ENCODE measurements at places on chromosomes 3 and 15. TPM values are rescaled to one million over a fixed set of nuclear protein-coding genes. Genes with fewer than 3 reads are reported as not detected.

- no peak for DNase-seq
Observed at GRCh38 chr15:66692808-66693596, 9.0 kb upstream of the SMAD6 start.

- DNase-seq = no peak
Observed at GRCh38 chr3:130779031-130779430, 32.4 kb upstream of the PIK3R4 start.

GRCh38 chr15:71392861-71393283 lies 277.6 kb downstream of the THSD4 start:
- DNase-seq = no peak

- DNase-seq = no peak
Observed at GRCh38 chr3:119140466-119140865, 5.5 kb upstream of the TEX55 start.

DNA sequence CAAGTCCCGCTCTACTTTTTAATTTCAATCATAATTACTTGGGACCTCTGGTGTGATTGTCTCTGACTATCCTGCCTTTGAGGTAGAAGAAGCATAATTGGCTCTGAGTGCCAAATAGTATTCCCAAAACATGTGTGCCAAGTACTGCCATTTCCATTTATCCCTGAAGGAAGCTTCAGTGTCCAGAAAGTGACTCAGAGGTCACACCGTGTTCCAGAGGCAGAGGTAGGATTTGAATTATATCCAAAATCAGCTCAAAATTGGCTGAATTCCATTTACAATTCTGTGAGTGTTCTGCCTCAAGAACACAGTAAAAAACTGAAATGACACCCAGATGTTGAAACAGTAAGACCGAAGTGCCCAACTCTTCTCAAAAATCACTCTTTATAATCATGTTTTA lies 255.3 kb downstream of the RSL24D1 start:
- DNase-seq = no peak

DNA sequence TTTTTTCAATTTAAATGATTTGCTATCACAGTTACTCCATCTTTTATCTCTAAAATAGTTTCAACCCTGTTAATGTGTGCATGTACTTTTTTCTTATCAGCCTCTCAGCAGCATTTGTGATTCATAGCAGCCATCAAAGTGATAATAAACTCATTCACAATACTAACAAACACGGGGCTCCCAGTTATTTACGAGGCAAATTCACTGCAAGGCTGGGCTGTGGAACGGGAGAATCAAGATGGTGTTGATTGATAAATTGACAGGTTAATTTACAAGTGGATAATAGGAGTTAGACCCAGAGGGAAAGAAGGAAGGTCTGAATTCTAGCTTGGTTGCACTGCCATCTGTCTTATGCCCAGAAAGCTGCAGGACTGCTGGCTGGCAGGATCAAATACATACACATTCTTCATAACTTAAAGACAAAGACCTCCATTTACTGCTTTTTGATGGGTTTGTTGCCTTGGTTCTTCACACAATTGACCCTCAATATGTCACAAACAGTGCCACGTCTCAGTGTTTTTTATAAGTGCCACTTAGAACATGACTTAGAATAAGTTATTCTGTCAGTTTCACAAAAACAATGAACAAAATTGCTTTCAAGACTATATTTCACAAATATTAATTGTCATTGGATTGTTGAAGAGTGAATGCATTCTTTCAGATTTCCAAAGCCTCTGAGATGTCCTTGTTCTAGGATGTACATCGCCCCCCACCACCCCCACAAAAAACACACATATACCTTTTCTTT lies 562.8 kb downstream of the NR2F2 start:
- DNase-seq = no peak

- no peak for DNase-seq
Observed at GRCh38 chr3:125300416-125300815, 74.7 kb downstream of the ZNF148 start.

- DNase-seq = no peak
Observed at GRCh38 chr3:170603770-170604510, 18.1 kb upstream of the SLC7A14 start.

DNA sequence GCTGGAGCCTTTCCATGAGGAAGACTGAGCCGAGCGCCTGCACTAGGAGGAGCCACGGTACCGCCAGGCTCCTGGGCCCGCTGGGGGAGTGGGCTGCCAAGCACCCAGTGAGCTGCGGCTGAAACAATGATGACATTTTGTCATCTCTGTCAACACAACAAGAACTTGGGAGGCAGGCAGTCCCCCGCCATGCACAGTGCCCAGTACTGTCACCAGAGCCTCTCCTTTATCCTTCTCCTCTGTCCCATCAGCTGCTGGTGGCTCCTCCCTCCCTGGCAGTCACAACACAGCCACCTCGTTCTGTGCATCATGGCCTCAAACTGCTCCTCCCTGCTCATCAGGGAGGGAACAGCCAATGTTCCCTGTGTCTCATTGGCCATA lies 34.0 kb upstream of the PCSK6 start:
- DNase-seq = no peak

DNA sequence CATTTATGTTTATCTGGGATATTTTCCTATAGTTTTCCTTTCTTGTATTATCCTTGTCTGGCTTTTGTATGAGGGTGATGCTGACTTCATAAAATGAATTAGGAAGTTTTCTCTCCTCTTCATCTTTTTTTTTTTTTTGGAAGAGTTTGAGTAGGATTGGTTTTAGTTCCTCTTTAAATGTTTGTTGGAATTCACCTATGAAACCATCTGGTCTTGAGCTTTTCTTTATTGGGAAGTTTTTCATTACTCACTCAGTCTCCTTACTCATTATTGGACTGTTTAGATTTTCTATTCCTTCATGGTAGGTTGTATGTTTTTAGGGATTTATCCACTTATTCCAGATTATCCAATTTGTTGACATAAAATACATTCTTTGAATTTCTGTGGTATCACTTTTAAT lies 18.7 kb upstream of the MASP1 start:
- DNase-seq = no peak

DNA sequence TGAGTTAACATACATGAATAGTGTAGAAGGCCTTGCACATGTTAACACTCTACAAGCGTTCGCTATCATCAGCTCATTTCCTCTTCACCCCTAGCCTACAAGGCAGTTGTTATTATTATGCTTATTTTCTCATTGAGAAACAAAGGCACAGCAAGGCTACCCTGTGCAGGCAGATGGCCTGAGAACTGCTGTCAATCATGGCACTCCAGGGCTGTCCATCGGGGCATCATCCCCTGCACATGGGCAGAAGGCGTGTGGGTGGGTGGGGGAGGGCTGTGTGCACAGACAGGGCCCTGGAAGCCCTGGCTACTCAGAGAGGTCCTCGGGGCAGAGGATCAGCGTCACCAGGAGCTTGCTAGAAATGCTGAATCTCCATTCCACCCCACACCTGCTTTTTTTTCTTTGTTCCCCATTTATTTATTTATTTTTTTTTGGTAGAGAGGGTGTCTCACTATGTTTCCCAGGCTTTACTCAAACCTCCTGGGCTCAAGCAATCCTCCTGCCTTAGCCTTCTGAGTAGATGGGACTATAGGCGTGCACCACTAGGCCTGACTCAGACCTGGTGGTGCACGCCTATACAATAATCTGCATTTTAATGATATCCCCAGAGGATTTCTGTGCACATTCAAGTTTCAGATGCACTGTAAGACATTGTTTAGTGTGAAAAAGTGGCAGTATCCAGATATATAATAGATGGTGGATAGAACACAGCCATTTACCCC lies 9.6 kb upstream of the ZXDC start:
- no peak for DNase-seq

DNA sequence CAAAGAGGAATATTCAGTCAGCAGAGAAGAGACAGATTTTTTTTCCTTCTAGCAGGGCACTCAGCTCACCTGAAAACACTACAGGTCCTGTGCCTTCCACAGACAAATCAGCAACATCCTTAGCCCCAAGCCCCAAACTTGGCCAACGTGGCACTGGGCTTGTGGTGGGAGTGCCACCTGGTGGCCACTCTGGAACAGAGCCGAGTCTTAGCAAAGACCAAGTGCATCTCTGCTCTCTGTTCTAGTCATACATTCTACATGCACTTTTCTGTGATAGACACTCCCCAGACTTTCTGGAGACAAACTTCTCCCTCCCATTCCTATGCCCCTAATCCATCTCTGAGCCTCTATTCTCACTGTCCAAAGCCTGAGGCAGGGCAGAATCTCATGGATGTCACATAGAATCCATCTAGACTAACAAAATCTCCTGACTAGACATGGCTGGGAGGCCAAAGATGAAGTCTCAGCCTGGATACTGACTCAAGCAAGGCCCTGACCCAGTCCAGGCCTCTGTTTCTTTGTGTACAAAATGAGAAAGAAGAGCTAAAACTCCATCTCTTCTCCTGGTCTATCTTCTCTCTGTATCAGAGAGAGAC lies 5.1 kb upstream of the SEMA7A start:
- peak; percentile 75 for DNase-seq

GRCh38 chr3:72155391-72156064 lies 370.6 kb upstream of the PROK2 start:
- no peak for DNase-seq

- no peak for DNase-seq
Observed at GRCh38 chr3:102195198-102195948, 239.4 kb upstream of the ZPLD1 start.

DNA sequence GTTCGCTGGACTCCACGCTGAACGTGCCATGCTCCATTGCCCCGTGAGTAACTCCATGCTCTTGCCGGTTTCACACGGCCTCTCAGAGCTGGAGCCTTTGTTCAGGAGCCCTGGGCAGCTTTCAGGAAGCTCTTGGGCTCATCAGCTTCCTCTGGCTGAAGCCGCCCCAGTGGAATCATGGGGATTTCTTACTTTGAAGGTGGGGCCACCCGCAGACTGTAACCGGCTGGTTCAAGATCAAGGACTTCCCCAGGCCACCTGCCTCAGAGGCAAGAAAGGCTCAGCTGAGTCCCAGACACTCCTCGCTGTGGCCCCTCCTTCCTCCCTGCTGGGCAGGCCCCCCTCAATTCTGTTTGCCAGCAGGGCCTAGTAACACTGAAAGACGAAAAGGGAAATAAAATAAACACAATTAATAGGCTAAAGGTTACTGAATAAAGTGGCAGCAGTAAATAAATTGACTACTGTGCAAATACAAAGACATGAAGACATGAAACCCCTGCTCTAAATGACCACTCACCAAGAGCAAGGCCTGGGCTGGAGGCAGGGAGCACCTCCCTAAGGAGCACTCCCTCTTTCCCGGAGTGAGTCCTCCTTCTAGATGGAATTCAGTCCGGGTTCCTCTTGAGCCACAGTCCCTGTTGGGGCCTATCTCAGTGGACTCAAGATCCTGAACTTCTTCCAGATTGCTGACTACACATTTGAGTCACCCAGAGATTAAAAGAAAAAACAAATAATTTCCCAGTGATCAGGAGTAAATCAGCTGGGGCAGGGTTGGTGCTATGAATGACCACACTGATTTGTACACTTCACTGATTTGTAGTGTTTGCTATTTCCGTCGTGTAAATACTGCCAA lies 51.0 kb downstream of the ZDHHC19 start:
- DNase-seq = no peak

- DNase-seq = no peak
Observed at GRCh38 chr15:51497806-51498205, 124.8 kb downstream of the DMXL2 start.

DNA sequence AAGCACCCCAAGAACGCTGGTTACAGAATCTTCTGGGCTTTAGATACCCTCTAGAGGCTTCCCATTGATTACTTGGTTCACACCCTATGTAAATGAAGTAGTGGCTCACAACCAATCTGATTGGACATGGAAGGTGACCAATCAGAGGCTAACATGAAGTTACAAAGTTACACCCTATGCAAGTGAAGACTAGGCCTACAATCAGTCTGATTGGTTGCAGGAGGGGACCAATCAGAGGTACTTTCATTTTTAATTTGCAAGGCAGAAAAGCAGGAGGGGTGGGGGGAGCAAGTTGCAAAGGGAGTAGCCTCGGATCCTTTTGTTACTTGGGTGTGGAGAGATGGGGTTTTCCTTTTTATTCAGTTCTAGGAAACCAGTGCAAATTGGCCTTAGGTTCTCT lies 11.1 kb upstream of the RTP2 start:
- no peak for DNase-seq

- DNase-seq = no peak
Observed at GRCh38 chr15:59329570-59330350, 42.9 kb downstream of the MYO1E start.

GRCh38 chr3:127070776-127071175 lies 87.9 kb downstream of the PLXNA1 start:
- DNase-seq = no peak

DNA sequence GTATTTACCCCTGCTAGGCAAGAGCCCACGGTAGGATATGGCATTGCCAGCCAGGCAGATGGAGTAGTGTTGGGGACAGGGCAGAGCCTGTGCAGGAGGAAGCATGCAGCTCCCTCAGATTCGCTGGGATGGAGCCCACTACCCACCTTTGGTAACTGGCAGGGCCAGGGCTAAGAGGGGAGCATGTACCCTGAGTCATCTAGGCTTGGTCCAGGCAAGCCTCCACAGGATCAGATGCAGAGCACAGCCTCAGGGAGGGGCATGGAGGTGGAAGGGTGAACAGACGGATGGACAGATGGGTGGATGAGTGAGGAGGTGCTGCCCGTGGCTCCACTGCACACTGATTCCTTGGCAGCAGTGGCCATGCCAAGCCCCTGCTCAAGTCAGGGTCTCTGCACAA lies 33.0 kb downstream of the IL20RB start:
- DNase-seq = no peak

GRCh38 chr15:24945711-24946110 lies 9.1 kb upstream of the SNRPN start:
- DNase-seq = no peak

DNA sequence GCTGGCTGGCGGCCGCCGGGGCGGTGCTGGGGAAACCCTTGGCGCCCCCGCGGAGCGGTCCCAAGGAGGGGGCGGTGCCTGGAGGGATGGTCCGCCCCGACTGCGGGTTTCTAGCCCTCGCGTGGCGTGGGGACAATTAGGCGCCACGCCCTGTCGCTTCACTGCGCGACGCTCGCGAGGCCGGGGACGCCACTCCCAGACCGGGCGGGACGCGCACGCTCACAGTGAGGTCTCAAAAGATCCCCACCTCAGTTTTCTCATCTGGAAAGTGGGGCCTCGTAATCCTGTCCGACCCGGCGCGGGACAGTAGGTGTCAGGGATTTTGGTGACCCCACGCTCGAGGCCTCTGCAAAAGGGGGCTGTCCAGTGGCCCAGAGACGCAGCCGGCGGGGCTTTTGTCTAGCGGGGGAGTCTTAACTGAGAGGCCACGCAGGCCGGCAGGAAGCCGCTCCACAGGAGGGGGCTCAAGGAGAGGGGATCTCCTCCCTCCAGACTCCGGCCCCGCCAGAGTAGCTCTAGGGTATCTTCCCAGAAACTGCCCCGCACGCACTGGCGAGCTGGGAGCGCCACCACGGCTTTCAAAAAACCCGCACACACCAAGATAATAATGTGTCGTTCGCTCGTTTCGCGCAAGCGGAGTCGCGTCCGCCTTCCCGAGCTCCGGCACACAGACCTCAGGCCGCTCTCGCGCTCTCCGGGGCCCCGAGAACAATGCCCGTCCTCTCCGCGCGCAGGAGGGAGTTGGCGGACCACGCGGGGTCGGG lies 710 bp upstream of the CLK3 start:
- DNase-seq = peak; percentile 88

Gene TMEM207
- not detected for total RNA-seq

Gene DUOXA2
- not detected for total RNA-seq

Gene SLC28A2
- total RNA-seq = not detected

Gene ZNF660
- total RNA-seq = 0.23 TPM

Gene XYLB
- total RNA-seq = 9.8 TPM

Gene TIMP4
- total RNA-seq = not detected

Gene FANCD2OS
- total RNA-seq = not detected

Gene ECT2
- 72.3 TPM for total RNA-seq

Gene LRRC49
- not detected for total RNA-seq

Gene STAC
- total RNA-seq = not detected

Gene ZMYND10
- total RNA-seq = 1.9 TPM

Gene KLHL24
- total RNA-seq = 10.7 TPM

Gene GCNT3
- total RNA-seq = not detected

Gene ZNF662
- 1.7 TPM for total RNA-seq

Data from activated naive CD4-positive, alpha-beta T cell treated with anti-CD3 and anti-CD28 coated beads, Interleukin-2, amount 50 U/mL, for 72 hours (primary cell).